ENCODE measurements at places on chromosomes 3 and 15.
A peak's percentile ranks its signal among the peaks of the same experiment; 100 is the strongest.

DNA sequence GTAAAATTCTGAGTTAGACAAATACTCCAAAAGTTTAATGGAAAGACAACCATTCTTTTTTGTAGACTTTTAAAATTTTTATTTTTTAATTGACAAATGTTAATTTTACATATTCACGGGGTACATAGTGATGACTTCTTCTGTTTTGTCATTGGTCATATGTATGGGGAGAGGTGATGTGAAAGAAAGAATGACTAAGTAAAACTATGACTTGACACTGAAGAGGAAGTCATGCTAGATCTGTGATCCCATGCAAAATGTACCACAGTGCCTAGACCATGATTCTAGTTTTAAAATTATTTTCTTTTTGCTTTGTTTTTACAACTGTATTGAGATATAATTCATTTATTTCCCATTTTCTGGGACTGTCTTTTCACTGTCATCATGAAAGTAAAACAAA lies 281.6 kb downstream of the MBNL1 start:
- no peak for DNase-seq

DNA sequence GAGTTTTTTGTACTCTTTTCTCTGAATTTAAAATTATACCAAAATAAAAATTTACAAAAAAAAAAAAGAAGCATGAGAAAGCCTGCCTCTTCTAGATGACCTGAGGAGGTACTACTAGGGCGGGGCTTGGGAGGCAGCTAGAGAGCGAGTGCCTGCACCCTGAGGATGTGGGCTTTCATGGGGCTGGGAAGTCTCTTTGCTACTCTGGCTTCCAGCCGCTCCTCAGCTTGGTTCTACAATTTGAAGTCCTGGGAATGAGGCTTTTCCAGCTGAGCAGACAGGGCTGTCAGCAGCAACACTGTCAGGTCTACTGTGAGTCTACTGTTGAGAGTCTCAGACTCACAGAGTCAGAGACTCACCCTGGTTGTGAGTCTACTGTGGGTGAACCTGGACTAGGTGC lies 8.2 kb upstream of the PSTPIP1 start:
- DNase-seq, result peak; percentile 35

GRCh38 chr15:43799209-43799944 lies 643 bp downstream of the SERINC4 start:
- no peak for DNase-seq

DNA sequence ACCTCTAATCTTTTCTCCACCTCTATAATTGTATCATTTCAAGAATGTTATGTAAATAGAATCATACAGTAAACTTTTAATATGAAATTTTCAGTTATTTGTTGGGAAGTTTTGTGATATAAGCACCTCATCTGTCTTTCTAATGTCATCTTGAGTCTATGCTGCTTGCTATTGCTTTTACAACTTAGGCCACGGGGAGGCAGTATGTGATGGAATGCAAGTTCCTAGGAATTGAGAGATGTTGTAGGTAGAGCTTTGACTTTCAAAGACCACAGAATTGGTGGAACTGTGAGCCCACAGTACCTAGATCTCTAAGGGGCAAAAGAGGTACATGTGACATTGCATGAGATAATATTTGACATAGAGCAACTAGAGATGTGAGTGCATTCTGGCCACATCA lies 328.3 kb downstream of the MFSD1 start:
- DNase-seq, result no peak

- no peak for DNase-seq
Observed at GRCh38 chr3:62703451-62704167, 171.6 kb downstream of the CADPS start.

GRCh38 chr3:171811295-171811912 lies 1.1 kb upstream of the PLD1 start:
- no peak for DNase-seq

DNA sequence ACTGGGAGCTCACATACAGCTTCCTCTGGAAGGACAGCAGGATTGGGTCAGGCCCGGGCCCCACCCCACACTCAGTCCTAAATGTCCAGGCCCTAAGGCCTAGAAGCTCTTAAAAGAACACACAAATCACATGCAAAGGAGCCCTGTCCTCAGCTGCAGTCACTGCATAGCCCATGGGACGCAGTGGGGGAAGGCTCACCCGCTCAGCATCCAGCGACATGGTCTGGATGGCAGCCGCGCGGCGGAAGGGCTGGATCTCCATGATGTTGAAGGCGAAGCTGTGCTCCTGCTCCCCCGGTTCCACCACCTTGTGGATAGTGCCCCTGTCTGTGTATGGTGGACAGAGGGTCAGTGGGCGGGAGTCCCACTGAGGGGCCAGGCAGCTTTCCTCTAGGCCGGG lies 22.1 kb downstream of the SEMA7A start:
- no peak for DNase-seq

GRCh38 chr3:170387950-170388349 lies 30.4 kb downstream of the SKIL start:
- no peak for DNase-seq

DNA sequence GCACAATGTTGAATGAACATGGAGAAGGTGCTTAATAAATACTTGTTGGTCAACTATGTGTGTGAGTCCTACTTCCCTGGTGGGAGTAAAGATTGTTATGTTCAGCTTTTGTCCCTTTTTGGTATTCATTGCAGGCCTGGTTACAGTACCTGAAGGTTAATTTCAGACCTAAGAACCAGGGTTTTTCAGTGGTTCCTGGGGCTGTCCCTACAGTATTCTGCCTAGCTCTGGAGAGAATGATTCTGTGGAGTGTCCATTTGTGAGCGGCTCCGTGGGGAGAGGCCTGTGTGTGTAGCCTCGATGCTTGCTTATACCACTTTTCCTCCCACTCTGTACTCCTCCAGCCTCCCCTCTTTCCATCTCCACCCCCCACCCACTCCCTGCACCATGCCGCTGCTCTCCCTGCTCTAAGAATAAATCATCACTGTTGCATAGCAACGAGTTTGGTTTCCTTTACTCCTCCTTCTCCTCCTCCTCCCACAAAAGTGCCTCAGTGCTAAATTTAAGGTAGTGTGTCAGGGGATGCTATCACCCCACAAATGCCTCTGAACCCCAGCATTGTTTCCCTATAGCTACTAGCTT lies 150.6 kb upstream of the ROPN1 start:
- DNase-seq, result no peak

GRCh38 chr3:24043985-24044384 lies 98.9 kb downstream of the NR1D2 start:
- no peak for DNase-seq

DNA sequence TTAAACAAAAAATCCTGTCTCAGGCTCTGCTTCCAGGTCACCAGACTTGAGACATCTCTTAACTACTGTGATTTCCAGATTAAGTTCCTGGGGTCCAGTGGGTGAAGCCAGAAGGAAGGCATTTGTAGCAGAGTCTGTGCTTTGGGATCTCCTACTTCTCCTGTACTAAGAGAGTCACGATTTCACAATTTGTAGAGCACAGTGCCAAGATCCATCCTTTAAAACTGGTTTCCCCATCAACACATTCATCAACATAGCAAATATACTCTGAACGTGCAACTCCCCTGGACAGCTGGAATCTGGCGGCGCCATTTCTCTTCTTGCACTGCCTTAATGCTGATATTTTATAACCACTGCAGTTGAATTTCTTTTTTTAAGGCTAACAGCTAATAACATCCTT lies 33.2 kb downstream of the CDCP1 start:
- no peak for DNase-seq

DNA sequence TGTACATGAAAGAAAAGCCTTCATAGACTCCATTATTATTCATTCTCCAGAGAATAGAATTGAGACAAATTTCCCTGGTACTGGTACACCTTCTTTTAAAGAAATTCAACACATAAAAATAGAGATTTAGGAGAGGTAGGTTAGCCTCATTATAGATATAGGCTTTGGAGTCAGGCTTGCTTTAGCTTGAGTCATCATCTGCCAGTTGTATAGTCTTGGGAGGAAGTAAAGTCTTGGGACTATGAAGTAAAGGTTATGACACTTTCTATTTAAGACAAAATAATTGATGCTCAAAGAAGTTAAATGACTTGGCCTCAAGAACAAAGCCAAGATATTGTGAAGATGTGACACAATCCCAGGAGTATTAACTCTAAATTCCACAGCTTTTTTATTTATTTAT lies 4.3 kb downstream of the HRG start:
- DNase-seq, result no peak

GRCh38 chr3:146390957-146391356 lies 78.4 kb downstream of the PLSCR2 start:
- DNase-seq, result no peak

DNA sequence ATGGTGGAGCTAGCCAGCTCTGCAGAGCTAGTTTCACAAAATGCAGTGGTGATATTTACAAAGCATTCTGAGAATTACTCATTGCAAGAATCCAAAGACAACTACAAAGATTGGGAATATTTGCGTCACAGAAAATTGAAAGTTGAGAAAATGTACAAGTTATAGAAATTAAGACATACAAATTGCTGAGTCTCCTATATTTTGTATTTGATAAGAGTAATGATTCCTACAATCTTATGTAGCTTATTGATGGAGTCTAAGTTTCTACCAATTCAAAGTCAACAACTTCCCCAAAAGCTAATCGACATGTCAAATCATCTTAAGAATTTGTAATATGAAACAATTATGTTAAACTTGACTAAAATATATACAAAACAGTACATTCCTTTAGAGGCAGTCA lies 46.4 kb upstream of the TOP2B start:
- DNase-seq, result no peak

GRCh38 chr3:131386429-131387165 lies 5.0 kb downstream of the NUDT16 start:
- DNase-seq, result no peak
